ENCODE measurements at places on chromosomes 3 and 15.

DNA sequence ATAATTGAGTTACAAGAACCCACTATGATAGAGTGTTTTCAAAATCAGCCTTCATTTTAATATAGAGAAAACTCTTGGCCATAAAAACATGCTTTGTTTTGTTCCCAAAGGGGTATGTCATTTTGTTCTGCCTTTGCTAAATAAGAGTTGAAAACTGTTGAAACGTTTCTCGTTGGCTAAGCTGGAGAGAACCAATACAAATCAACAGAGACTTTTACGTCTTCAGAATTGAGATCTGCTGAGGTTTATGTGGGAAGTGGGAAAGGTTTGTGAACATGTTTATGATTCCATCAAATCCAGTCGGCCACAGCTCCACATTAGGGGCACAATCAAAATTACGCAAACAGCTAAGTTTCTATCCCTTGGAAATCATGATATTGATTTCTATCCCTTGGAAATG is 102.0 kb downstream of the IGF2BP2 start:
- DNase-seq: no peak

- DNase-seq: no peak
These were observed 8.1 kb upstream of the PCSK6 start for GRCh38 chr15:101497484-101498034.

DNA sequence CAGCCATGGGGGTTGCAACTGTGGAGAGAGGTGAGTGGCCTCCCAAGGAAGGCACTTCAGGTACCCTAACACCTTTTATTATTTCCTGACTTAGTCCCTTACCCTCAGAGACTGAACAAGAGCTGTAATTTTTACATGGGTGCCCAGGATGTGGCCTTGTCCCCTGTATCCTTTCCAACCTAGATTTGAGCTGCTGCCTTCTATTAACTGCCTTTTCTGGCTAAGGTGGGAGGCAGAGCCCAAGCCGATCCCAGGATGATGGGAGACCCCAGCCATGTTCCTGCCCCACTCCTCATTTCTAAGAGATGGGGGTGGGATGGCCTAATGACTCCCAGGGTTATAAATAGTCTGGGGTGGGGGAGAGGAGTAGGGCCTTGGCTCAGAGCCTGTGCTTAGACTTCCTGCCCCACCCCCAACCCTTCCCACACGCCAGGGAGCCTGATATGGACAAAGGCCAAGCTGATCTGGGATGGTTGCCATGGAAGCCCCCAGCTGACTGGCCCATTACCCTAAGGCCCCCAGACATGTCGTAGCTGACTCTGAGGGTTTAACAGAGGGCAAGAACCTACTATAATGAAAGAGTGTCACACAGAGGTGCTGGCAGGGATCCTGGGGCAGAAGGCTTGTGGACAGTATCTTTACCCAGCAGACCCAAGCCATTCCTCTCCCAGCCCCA is 1.9 kb downstream of the KLHDC8B start:
- no peak for DNase-seq

GRCh38 chr3:71045212-71045916 is 538.2 kb downstream of the FOXP1 start:
- no peak for DNase-seq

- no peak for DNase-seq
These were observed 50.4 kb downstream of the RBM15B start for GRCh38 chr3:51441282-51442030.

GRCh38 chr3:58585994-58586393 is 8.8 kb upstream of the FAM107A start:
- no peak for DNase-seq

DNA sequence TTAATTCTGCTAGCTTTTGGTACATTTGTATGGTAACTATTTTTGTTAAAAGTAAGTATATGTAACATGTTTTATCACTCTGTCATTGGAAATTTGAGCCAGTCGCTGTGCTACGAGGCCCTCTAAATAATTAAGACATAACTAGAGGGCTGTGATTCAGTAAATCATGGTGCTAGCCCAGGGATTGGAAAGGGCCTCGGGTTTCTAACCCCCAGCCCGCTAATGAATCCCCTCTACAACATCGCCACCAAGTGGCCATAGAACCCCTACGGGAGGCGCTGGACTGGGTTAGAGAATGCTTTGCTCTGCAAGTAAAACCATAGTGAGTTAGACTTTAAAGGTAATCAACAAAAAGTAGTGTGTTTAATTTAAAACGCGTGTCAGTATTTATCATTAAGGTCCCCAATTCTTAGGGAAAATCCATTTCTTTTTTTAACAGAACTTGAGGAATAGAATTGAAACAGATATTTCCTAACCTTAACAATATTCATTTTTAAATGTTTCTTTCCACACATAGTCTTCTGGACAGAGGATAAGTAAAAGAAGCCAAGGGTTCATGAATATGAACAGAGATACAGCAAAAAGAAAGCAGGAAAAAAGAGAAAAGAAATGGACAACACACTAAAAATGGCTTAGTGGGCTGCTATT is 744.7 kb downstream of the EPHA3 start:
- no peak for DNase-seq

- no peak for DNase-seq
These were observed 11.3 kb upstream of the OXSR1 start for GRCh38 chr3:38154033-38154494.

- no peak for DNase-seq
These were observed 9.5 kb downstream of the RPSA start for GRCh38 chr3:39415983-39416382.

DNA sequence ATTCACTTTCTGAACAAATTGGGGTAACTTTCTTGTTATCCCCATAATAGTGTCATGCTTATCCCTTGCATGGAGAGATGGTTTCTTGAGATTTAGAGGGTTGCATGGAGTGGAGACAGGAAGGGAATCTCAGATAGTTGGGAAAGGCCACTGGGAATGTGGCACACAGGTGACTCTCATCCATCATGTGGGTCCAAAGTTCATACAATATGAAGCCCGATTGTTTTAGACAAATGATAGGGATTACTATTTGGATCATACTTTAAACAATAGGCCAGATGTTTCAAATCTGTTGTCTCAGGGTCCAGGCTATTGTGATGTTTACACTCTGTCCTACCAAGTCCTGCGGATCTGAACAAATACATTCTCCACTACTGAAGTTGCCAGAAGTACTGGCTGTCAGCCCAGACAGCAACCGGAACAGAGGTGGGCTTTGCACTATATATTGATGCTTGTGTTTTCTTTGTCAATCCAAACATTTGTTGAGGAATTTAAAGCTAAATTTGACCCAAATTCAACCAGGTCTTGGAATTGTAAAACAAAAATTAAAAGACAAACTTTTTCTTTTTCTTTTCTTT is 39.2 kb upstream of the NMNAT3 start:
- DNase-seq: no peak

DNA sequence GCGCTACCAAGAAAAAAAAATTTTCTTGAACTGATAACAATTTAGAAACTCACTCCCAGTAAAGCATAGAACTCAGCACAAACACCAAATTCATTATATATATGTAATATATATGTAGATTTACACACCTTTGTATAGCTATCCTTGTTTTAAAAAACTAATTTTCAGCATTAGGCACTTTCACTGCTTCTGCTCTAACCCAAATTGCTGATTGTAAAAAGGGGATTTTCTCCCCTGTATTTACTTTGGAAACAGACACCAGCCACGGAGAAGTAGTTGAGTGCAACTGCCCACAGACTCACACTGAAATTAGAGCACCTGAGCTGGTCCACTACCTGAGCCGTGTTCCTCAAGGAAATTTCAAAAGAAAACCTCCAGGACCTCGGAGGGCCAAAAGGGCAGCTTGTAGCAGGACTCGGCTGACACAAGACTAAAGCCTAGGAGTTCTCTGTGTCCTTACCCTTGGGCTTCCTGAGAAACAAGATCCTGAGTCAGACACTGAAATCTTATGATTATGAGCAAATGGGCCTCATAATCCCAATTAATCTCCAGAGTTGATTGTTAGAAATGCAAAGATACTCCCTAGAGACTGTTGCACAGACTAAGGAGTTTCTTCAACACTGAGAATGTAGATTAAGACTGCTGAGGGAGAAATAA is 106.0 kb downstream of the TNIK start:
- DNase-seq: no peak

- no peak for DNase-seq
These were observed 48.6 kb downstream of the WDR72 start for GRCh38 chr15:53710906-53711305.

DNA sequence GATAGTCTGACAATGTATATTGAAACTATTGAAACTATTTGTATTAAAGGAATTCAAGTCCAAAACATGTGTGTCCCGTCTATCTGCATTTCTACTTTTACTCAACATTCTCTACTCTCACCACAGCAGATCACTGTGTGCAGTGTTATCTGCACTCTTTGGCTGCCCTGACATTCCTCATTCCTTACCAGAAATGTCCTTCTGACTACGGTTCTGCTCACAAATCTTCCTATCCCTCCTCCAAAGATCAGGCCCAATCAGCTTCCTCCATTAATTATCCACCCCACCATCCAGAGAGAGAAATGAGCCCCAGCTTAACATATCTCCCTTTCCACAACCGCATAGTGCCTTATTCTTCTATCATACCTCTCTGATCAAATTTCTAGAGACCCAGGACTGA is 94.7 kb downstream of the TBL1XR1 start:
- no peak for DNase-seq

- no peak for DNase-seq
These were observed 211.7 kb downstream of the ABHD5 start for GRCh38 chr3:43902415-43902814.

DNA sequence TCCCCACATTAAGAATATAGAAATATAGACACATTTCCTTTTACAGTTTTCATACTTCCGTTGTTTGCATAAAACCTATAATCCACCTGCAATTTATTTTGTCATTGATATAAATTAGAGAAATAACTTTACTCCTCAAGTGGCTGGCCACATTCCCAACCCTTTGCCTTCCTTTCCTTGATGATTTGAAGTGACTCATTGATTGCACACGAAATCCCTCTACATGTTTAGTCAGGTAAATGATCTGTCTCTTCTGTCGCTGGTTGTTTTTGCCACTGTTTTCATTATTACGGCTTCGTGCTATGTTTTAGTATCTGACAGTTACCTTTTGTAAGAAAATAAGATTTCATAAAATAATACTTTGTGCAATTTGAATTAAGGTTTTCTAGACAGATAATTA is 272.2 kb upstream of the NR2E3 start:
- DNase-seq: no peak

All from GM12878 (cell line).